ENCODE measurements at places on chromosomes 2 and 18.

DNA sequence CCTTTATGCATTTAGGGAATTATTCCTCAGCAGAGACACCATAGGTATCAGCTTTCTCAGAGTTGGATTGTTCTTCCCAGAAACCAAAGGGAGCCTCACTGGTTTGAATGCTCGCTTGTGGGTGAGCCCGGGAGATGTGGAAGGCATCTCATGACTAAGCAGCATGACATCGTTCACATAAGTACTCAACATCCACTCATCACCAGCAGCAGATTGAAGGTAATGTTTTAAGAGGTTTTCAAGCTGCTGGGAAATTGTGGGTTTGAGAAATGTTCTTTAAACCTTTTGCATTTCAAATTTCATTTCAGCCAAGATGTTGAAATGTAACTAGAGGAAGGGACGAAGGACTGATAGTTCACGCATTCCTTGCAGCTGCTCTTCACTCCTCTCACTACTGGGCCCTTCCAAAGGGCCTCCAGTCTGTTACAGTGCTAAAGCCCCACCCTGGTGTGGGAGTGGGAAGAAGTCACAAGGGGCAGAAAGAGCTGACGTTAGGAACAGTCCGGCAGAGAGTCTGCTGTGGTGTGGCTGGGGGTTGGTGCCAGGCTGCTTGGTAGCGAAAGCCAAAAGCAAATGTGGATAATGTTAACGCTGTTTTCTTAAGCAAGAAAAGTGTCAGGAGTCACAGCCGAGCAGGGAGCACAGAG is 324.5 kb upstream of the EPHA4 start:
- DNase-seq: peak; percentile 88

GRCh38 chr2:28497206-28497605 is 1.3 kb downstream of the PLB1 start:
- DNase-seq: no peak

DNA sequence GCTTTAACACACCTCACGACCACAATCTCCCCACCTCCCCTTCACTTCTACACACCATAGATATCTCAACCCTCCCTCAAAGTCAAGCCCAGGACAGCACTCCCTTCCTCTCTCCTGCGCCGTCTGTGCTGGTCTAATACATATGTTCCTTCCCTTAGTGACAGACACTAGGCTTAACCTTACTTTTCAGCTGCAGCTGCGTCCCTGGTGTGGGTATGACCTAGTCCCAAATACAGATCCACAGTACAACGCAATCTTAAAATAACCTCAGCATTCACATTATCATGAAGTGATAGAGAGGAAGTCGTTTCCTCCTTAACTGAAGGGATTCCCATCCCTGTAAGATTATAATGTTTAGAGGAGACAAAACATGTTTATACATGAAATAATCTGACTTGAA is 192.7 kb upstream of the TANK start:
- no peak for DNase-seq

- peak; percentile 15 for DNase-seq
These were observed 78.8 kb downstream of the BCL2 start for GRCh38 chr18:63240531-63241316.

DNA sequence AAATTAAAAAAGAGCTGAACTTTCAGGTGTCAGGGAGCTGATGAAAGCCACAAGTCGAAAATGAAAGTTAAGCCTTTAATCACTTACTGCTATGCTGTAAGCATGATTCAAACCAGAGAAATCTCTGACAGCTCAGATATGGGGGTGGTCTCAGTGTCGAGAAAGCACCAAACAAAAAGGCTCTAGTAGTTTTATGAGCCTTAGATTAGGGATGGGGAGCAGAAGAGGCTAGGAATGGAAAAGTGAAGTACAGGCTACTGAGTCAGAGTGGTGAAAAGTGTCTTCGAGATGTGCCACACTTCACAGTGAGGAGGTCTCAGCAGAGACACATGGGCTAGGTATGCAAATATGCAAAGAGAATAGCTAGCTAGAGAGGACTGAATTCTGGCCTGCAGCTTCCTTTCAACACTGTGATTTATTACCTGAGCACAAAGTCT is 482.2 kb downstream of the SPAG16 start:
- no peak for DNase-seq

DNA sequence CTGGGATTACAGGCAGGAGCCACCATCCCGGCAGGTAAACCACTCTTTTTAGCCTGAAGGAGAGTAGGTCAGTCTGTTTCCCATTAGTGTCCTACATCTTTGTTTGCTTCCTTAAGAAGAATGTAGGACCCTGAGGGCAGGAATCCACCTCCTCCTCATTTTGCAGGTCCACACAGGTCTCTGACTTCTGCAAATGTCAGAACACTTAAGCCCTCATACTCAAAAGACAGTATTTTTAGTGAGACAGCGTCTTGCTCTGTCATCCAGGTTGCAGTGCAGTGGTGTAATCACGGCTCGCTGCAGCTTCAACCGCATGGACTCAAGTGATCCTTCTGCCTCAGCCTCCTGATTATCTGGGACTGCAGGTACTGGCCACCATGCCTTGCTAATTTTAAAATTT is 9.3 kb downstream of the PSTPIP2 start:
- DNase-seq: no peak

GRCh38 chr2:176526995-176527901 is 258.0 kb downstream of the MTX2 start:
- peak; percentile 90 for DNase-seq

DNA sequence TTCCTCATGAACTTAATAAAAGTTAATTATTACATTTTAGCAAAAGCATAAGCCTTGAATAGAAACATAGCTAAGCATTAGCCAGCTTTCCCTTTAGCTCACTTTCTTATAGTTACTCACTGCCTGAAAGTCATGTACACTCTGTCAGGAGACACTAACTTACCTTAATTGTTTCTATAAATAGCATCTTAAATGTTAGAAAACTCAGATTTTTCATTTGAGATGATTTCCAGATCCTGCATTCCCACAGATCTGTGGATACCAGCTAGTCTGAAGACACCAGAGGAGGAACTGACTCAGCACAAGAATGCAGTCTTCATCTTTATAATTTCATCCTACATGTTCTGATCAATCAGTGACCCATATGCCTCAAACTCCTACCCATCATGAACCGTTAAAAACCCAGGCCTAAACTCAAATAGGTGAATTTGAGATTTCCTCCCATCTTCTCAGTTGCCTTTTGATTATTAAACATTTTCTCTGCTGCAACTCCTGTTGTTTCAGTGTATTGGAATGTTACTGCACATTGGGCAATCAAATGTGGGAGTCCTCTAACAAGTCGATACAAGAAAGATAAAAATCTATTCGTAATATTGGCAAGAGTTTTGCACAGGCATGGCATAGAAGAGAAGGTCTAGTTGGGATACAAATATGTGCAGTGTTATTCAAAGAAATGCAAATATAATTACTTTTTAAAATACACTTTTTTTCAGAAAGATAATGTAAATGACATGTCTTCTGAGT is 857.4 kb upstream of the CDH2 start:
- peak; percentile 16 for DNase-seq

- DNase-seq: peak; percentile 1
These were observed 639.8 kb downstream of the TMEM182 start for GRCh38 chr2:103401621-103402020.

- no peak for DNase-seq
These were observed 40.6 kb downstream of the CHST10 start for GRCh38 chr2:100376836-100377235.

- no peak for DNase-seq
These were observed 129.1 kb upstream of the CAB39 start for GRCh38 chr2:230583581-230583980.

DNA sequence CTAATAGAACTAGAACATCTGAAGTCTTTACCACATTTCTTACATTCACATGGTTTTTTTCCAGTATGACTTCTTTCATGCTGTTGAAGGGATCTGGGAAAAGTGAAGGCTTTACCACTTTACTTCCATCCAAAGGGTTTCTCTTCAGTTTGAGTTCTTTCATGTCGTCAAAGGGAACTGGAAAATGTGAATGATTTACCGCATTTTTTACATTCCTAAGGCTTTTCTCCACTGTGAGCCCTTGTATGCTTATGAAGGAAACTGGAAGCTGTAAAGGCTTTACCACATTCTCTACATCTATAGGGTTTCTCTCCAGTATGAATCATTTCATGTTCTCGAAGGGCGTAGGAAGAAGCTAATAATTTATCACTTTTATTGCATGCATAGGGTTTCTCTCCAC is 46.7 kb downstream of the NBEAL1 start:
- peak; percentile 30 for DNase-seq

- no peak for DNase-seq
These were observed 12.3 kb downstream of the GKN2 start for GRCh38 chr2:68940369-68940768.

DNA sequence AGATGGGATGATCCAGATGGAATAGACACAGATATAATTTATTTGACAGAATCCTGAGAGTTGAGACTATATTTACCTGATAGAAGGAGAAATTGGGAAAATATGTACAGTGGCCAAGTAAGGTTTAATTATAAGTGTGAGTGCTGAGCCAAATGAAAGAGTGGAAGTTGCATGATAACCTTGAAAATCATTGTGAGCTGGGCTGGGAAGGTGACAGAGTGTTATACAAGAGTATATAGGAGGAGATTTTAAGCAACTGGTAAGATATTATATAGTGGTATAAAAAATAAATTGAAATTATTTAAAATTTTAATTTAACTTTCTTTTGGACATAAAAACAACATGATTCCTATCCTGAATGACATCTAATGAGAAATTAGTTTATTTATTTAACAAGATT is 340.8 kb downstream of the NUP35 start:
- DNase-seq: no peak

DNA sequence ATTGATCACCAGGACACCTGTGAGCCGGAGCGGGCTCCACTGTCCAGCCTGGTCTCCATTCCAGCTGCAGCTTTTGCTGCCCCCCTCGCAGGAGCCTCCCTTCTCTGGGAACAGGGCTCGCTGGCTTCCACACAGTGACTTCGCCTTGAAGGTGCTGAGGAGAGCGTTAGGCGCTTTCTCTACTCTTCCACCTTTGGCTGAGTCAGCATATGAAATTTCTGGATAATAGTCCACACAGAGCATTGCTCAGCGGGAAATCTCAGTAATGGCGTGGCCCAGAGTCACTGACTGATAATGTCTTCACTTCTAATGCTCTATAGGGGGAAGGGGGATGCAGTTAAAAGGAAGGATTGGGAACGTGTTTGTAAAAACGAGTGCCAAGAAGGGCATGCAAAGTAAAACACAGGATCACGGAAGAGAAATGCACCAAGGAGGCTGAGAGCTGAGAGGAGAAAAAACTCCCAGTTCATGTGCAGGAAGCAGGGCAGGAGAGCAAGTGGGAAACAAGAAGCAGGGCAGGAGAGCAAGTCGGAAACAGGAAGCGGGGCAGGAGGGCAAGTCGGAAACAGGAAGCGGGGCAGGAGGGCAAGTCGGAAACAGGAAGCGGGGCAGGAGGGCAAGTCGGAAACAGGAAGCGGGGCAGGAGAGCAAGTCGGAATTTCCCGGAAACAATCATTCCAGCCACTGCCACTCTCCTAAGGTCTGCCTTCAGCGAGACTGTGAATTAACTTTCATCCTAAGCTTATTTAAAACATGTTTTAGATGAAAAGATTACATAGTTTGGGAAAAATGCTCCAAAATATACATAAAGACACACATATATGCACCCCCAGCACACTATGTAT is 77.7 kb downstream of the MYT1L start:
- DNase-seq: no peak

GRCh38 chr2:46368401-46368800 is 71.2 kb downstream of the EPAS1 start:
- DNase-seq: no peak

- DNase-seq: peak; percentile 48
These were observed 89.8 kb upstream of the NEUROD1 start for GRCh38 chr2:181770150-181770549.

GRCh38 chr2:106339132-106339531 is 129.1 kb downstream of the RGPD3 start:
- DNase-seq: no peak

- DNase-seq: no peak
These were observed 4.7 kb upstream of the KCNF1 start for GRCh38 chr2:10906926-10907625.

DNA sequence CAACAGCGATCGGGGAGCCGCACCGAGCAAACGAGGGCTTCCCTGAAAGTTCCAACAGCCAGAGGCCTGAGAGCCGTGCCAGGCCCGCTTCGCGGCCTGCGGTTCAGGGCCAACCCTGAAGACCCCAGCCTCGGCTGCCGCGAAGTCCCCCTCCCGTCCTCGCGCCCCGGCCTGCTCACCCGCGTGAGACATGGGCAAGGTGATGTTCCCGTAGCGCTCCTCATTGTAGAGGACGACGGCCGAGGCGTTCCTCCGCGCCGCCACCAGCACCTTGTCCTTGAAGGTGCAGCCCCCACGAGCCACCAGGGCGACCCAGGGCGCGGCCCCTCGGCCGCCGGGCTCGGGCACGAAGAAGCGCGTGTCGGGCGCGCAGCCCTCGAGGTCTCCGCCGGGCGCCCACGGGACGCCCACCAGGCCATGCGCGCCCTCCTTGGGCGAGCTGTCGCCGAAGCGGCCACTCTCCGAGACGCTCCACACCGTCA is 510 bp downstream of the RNF149 start:
- no peak for DNase-seq

- DNase-seq: peak; percentile 93
These were observed 61.7 kb downstream of the MAP4K4 start for GRCh38 chr2:101759162-101759561.

DNA sequence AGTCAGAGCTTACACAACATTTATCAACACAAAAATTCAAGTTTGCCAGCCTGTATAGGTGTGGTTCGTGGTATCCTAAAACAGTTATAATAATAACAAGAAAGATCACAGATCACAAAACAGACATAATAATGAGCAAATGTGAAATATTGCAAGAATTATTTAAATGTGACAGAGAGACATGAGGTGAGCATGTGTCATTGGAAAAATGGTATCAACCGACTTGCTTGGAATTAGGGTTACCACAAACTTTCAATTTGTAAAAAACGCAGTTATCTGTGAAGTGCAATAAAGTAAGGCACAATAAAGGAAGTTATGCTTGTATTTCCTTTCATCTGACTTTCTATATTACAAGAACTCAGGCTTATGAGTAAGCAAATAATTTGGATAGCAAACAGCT is 116.8 kb downstream of the IKZF2 start:
- no peak for DNase-seq

- DNase-seq: no peak
These were observed 1.8 kb upstream of the AGBL5 start for GRCh38 chr2:27049422-27050280.

DNA sequence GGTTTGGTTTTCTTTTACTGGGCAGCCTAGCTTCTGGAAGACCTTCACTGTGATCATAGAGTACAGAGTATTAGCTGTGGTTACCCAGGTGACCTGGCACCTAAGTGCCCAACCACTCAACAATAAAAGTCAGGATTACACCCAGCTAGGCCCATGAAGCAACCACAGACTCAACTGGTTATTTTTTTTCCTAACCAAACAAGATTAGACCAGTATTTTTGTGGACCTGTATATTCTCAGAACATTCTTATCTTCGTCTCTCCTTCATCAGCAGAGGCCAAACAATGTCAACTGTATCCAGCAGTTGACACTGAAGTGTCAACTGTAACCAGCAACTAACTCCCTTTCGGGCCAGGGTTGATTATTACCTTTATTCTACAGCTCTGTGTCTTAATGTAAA is 289.2 kb upstream of the SLC39A10 start:
- no peak for DNase-seq

Measured in fibroblast of mammary gland (primary cell).